ENCODE measurements at places on chromosomes 2 and 18.

DNA sequence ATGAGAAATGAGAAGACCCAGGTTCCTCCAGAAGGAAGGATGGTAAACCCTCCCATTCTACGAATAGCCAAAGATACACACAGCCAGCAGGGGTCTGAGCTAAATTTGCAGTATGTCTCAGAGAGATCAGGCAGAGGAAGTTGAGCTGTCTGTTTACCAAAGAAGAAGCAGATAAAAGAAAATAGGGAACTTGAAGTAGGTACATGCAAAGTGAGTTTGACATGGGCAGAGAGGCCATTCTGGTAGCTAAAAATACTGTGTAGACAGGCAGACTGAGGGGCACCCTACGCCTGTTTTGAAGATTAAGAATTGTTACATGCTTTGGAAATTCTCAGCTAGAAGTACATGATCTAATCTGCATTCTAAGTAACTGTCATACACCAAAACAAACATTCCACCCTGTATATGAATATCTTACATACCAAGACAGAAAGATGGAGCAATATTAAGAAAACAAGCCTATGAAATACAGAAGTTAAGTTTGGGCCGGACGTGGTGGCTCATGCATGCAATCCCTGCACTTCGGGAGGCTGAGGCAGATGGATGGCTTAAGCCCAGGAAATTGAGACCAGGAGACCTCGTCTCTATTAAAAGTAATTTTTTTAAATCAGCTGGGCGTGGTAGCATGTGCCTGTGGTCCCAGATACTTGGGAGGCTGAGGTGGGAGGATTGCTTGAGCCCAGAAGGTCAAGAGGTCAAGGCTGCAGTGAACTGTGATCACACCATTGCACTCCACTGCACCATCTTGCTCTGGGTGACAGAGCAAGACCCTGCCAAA, 157.9 kb downstream of the ANKRD44 start:
- no peak for DNase-seq

- no peak for DNase-seq
Observed at GRCh38 chr2:76009484-76009883, 298.8 kb upstream of the GCFC2 start.

DNA sequence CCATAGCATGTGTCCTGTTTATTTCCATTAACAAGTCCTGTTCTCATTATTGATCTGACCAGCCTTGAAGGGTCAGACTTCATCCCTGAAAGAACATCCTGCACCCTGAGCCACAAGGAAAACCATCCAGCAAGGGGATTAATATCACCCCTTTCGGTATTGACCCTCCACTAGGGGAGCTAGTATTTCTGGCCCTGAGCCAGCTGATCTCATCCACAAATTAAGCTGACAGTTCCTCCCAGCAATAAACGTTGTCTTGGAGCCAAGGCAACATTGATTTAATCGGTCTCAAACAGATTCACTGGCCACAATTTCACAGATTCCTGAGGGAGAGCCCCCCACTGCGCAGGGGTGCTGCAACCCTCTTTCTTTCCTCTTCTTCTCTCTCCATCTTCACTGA, 353.1 kb upstream of the FANCL start:
- no peak for DNase-seq

DNA sequence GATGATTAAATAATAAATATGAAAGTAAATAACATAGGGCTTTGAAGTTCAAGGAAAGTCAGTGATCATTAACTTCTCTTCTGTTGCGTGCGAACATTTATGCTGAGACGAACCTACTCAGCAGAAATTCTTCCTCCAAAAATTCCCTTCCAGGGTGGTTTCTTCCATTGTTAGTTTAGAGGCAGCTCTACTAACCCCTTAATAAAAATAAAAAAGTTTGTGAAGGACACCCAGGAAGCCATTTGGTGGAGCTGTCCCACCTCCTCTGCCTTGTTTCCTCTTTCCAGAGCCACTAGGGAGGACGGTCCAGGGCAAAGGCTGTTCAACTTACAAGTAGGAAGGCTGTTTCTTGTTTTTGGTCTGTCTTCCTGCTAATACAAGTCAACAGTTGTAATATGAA, 2.1 kb upstream of the SMAD2 start:
- DNase-seq: no peak

GRCh38 chr2:47198985-47199451, 43.9 kb upstream of the STPG4 start:
- DNase-seq: no peak

DNA sequence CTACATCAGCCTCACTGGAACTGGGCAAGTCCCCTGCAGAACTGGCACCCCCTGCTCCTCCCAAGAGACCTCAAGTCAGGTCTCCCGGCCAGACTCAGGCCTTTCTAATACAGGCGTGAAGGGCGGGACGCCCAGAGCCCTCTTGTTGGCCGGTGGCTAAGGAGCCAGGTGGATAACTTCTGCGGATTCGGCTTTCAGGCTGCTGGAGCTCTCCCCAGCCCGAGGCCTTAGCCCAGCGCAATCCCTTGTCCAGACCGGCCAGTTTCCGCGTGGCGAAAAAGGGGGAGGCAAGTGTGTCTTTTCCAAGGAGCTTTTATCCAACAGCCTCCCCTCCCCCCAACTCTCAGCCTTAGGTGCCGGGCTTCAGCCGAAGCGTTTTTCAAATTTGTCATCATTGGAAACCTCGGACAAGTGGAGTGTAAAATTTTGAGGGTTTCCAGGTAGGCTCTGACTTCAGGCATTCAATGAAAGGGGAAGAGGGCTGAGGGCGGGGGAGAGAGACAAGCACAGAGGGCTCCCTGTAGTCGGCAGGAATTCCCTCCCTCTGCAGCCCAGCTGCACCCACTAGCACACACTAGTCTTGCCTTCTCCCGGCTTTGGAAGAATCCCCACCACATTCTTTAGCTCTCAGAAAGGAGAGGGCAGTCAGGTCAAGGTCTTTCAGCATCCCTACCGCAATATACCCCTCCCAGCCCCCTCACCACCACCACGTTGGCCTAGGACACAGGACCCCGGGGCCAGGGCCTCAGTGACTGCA, 9.5 kb upstream of the SATB2 start:
- DNase-seq: no peak

DNA sequence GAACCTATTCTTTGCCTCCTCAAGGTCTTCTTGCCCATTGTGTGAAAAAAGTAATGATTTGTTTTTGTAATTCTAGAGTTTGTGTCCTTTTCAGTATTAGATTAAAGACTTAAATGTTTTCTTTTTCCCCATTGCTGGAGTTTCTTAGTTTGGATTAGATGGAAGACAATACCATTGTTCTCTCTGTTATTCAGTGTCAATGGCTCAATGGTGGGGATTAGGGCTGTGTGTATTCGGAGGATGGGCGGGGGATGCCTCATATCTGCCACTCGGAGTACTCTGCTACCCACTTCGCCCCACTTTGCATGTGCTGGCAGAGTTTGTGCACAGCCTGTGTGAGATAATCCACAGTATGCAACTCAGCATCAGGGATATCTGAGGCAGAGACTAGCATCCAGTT, 90.1 kb downstream of the KLHL29 start:
- DNase-seq: no peak

- no peak for DNase-seq
Observed at GRCh38 chr2:48209214-48209885, 303.1 kb upstream of the FBXO11 start.

All from activated CD4-positive, CD25-positive, alpha-beta regulatory T cell (primary cell).